ENCODE measurements at places on chromosomes 13 and 19.

DNA sequence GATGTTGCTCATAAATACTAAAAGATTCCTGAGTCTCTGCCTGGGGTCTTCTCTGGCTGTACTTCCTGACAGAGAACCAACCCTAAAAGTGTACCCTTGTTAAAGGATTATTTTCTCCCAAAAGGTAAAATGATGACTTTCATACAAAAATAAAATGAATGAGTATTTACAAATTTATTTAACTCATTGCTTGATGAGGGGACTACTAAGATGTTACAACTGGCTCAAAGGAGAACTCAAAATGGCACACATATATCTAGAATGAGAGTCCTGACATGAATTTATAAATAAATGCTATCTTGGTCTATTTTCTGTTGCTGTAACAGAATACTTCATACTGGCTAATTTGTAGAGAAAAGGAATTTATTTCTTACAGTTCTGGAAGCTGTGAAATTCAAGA lies 30.5 kb downstream of the STOML3 start:
- DNase-seq: no peak

DNA sequence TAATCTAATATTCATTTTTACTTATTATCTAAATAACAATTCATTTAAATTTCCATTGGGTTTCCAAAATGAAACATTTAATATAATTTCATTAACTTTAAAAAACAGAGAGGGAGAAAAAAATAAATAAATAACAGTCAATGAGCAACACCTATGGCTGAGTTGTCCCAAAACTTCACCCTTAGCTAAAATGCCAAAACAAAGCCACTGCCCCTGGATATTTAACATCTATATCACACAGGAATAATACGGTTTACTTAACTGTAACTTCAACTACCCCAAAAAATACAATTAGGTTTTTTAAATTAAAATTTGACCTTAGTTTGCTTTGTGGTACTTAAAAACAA lies 541 bp downstream of the ELF1 start:
- no peak for DNase-seq

GRCh38 chr13:46663206-46664037 lies 110.5 kb downstream of the LRCH1 start:
- no peak for DNase-seq

- no peak for DNase-seq
These were observed 1707.6 kb upstream of the SLC10A2 start for GRCh38 chr13:104773775-104774174.

GRCh38 chr13:25384758-25385410 lies 13.1 kb downstream of the ATP8A2 start:
- DNase-seq: no peak

DNA sequence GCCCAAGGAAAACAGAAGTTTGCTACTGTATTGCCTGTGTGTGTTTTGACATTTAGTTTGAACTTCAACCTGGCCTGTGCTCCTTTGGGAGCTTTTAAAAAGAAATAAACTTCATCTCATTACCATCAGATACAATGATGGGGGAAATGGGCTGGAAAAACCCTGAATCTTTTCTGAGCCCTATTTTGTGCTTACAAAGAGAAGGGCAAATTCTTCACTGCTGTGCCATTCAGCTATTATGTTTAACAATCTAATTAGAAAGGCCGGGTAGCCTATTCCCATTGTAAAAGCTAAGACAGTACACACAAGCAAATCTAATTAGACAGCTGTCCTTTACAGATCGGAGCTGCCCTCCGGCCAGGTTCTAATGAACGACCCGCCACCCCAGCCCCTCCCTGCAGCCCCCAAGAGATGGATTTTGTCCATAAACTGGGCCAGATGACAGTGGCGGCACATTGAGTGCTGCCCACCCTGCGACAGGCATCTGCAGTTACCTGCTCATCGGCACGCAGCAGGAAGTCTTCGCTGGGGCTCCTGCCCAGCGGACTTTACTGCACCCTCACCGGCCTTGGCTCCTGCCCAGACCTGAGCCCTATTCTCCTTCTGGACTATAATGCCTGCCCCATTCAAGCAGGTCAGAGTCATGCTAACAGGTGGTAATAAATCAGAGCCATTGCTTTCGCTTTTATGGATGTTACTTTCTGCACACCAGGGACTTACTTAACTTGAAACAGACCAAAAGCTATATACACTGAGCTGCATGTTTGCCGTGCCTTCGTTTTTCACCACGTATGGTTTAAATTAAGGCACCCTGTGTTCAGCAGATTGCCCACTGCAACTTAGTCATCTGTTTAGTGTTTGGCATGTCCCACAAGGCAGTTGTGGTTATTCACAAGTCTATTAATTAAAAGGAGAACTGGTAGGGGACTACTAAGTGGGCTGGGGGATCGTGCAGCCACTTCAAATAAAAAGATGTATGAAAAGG lies 549.6 kb downstream of the FGF9 start:
- DNase-seq: no peak

DNA sequence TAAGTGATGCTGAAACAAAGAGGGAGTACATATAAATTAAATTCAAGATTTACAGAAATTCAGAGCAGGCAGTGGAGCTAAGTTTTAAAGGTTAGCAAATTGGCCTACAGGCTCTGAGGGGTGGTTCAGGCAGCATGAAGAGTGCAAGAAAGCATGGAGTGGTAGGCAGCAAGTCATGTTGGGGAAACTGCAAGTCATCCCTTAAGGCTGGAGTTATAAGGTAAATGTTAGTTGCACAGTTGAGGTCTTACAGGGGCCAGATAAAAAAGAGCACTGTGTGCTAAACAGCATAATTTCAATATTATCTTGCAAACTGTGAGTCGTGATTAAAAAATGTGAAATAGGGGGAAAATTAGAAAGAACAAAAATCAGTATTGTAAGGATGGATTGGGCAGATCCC lies 106.2 kb downstream of the VWA8 start:
- no peak for DNase-seq

GRCh38 chr19:15340086-15340485 lies 7.7 kb upstream of the BRD4 start:
- DNase-seq: no peak

DNA sequence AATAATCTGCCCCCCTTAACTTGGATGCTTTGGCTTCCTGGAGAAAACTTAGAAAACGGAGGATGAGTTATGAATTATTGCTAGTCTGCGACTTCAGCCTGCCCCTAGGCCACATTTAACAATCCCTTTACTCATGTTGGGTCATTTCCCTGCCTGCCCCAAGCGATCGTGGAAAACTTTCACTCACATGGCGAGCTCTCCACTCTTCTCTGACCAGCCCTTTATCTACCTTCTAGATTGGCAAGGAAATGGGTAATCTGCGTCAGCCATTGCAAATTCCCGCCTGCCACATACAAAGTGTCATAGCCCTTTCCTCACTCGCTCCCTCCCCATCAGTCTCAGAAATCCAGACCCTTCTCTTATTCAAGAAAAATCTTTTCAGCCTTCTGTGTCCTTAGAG lies 154.3 kb upstream of the IRS2 start:
- no peak for DNase-seq

GRCh38 chr13:23323946-23324709 lies 109.4 kb downstream of the SACS start:
- no peak for DNase-seq

DNA sequence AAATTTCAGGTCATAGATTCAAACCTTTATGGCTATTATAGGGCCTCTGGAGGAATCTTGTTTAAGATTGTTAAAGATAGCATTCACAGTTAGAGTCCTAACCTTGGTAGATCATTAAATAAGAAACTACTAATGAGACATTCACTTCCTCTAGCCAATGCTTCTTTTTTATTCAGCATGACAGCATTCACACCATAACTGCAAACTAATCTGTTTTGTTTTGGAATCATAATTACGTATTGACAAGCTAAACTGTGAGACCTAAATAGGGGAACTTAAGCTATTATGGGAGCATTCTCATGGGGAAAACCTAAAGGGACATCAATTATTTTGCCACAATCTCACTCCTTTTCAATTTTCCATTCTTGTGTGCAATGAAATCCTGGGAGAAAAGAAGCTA lies 653.8 kb downstream of the PCDH9 start:
- DNase-seq: no peak

DNA sequence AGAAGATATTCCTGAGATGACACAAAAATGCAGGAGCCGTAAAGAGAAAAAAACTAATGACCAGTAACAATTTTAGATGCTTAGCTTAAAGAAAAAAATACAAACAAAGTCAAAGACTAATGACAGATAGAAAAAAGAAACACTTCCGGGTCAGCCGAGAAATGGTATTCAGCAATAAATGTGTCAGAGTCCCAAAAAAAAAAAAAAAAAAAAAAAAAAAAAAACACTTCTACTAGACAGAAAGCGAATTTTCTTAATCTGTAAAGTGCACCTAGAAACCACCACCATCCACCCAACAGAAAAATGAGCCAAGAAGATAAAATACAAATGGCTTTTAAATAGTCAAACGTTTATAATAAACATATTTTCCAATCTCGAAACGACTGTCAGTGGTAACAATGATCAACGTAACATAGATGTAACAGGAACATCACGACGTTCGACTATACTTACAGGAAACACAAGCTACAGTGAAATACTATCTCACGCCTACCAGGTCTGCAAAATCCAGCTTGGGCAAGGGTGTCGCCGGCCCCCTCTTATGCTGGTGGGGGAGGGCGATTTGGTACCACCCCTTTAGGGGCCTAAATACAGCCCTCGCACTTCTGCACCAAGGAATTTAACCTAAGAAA lies 10.6 kb downstream of the ABHD17A start:
- no peak for DNase-seq

- no peak for DNase-seq
These were observed 34.9 kb upstream of the ZNF83 start for GRCh38 chr19:52673014-52673413.

DNA sequence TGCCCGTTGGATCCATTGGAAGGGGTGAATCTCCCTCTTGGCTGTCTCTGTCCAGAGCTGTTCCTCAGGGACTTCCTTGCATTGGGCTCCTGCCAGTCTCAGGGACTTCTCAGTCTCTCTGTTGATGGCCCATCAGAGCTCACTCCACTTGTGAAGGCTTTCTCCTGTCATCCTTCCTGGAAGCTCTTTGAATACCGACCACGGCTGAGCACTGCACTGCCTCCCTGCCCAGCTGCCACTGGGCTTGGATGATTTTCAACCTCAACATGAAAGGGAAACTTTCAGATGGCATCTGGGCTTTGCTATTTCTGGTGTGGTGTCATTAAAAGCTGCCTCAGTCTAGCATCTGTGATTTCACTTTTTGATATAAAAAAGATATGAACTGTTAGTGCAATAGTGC lies 66.1 kb upstream of the ANKRD10 start:
- no peak for DNase-seq

- DNase-seq: peak; percentile 42
These were observed 1438.6 kb downstream of the UQCRFS1 start for GRCh38 chr19:27774337-27774736.

DNA sequence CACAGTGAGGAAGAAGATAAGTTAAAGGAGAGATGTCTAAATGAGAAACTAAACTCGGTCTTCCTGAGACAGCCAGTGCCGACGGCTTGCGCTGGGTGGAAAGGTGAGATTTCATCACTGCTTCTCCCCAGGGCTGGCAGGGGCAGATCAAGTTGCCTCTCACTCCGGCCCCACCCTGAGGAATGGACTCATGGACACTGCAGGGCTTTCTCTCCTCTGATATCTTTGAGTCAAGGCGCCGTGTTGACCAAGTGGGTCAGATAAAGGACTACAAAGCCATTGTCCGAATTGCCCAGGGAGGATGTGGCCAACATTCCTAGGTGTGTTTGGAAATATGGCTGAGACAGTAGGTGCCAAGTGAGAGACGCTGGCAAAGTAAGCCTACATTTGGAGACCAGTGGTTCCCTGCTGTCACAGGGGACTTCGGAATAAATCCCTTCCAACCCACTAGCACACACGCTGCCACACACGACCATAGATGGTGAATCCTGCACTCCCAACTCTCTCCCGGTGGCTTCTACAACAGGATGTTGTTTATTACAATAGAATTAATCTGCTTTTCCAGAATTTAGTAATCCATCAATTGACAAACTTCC lies 156.5 kb upstream of the TSC22D1 start:
- DNase-seq: no peak

DNA sequence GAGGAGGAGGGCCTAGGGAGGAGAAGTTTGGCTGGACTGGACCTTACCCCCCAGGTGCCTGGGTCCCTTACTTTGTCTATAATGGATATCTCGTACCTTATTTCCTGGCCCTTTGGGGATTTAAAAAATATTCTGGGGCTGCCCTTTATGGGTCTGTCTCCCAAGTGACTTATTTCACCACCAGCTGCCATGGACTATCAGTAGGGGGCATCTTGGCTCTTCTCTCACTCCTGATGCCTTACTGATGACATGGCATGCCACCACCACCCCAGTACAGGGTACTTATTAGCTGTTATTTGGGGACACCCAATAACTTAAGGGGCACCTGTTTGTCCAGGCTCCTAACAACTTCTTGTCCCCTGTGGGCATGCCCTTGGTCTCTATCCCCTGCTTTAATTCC lies 38.0 kb downstream of the NFIX start:
- DNase-seq: no peak

DNA sequence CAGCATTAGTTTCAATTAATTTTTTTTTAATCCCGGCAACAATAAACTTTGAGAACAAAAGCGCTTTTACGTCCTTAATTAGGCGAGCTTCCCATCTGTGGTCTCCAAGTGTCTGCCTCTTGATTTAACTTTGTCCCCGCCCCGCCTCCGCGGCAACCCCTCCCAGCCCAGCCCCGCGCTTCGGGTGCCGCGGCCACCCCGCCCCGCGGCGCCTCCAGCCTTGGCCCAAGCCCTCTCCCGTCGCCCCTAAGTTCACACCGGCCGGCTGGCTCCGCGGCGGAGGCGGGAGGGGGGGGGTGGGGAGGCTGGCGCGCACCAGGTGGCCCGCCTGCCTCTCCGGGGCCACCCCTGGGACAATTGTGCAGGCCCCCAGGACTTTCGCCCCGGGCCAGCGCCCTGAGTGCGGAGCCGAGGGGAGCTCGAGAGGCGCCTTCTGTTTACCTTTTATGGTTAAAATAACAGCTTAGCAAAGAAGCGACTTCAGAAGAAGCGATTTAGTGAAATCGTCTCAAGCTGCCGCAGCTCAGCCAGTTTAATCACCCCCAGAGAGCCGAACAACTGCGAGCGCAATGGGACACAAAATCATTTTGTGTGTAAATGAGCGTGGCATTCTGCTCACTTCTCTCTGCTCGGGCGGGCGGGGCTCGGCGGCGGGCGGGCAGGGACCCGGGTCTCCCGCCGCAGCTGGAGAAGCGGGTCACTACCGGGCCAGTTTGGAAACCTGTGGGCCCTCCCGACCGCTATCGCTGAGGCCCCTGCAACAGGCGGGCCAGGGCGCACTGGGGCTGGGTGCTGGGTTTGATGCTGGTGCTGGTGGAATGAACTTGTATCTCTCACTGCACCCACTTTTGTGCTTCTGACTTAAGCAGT lies 1.4 kb downstream of the KCTD15 start:
- peak; percentile 84 for DNase-seq

DNA sequence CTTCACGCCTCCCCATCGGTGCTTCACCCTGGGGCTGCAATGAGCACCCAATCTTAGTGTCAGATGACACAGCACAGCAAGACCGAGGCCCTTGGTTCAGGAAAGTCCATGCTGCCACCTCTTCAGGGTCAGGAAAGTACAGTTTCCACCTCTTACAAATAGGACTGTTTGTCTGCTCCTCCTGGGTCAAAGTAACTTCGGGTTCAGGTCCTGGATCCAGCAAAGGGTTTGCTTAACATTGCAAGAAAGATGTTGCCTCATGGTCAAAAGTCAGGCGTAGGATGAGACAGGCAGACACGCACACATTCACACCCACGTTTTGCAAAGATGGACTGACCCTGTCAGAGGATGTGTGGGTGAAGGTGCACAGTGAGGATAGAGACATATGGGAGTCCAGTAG lies 1.6 kb upstream of the CYP2B6 start:
- DNase-seq: no peak

- DNase-seq: peak; percentile 87
These were observed at the start of gene ZNF675 for GRCh38 chr19:23686621-23687423. TSS of gene ZNF675 (minus strand) at chr19:23687212. CDS start at chr19:23687033, 179 bp downstream.
